Lung (tissue), 17 donors: ENCODE measurements at places on chromosomes 6 and 20.

DNA sequence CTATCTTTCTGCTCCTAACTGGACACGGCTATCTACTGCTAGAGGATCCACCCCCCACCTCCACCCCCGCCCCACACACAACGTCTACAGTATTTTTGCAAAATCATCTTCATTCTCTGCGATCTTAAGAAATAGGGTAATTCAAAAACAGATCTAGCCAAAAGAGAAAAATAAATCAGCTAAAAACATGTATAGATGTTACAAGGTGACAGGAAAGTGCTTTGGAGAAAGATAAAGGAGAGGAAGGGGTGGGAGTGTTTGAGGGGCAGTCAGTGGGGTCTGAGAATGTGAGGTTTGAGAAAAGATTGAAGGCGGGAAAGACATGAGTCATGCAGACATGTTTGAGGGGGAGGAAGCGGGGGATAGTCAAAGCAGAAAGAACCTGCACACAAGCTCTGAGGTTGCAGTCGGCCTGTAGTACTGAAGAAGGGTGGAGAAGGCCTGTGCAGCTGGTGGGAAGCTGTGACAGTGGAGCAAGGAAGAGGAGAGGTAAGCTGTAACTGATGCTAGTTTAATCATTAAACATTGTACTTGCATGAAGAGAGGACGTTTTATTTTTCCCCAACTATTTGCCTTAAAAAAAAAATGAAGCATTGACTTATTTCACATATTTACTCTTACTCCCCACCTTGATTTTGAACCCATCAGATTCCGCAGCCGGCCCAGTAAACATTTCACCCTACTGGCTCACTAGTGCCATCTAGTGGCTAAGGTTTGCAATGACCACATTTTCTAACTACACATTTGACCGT lies 332.6 kb downstream of the ADGRB3 start:
- DNase-seq = peak; percentile 78

GRCh38 chr6:36929152-36929551 lies 25.4 kb upstream of the PI16 start:
- no peak for DNase-seq

GRCh38 chr20:39036851-39037250 lies 74.7 kb downstream of the DHX35 start:
- no peak for DNase-seq

DNA sequence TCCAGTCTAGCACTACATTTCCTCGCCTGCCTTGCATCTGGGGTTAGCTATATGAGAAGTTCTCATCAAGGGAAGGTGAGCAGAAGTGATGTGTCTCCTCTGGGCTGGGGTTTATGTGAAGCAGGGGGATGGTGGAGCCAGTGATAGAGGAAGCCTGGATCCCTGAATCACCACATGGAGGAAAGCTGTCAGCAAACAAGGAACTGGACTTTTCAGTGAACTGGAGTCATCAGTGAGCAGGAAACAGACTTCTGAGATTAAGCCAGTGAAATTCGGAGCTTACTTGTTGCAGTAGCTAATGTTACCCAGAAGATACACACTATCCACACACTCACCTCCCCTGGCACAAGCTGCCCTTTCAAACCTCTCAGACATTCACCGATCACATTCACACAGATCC lies 13.4 kb upstream of the TOX2 start:
- no peak for DNase-seq

GRCh38 chr6:2387445-2387844 lies 142.0 kb upstream of the GMDS start:
- DNase-seq = no peak

- DNase-seq = peak; percentile 84
These were observed at the start of gene CLIC1 for GRCh38 chr6:31736021-31736767. Gene CLIC1, minus strand, starts transcription at chr6:31736530. Its CDS starts 230 bp downstream, at chr6:31736300.

DNA sequence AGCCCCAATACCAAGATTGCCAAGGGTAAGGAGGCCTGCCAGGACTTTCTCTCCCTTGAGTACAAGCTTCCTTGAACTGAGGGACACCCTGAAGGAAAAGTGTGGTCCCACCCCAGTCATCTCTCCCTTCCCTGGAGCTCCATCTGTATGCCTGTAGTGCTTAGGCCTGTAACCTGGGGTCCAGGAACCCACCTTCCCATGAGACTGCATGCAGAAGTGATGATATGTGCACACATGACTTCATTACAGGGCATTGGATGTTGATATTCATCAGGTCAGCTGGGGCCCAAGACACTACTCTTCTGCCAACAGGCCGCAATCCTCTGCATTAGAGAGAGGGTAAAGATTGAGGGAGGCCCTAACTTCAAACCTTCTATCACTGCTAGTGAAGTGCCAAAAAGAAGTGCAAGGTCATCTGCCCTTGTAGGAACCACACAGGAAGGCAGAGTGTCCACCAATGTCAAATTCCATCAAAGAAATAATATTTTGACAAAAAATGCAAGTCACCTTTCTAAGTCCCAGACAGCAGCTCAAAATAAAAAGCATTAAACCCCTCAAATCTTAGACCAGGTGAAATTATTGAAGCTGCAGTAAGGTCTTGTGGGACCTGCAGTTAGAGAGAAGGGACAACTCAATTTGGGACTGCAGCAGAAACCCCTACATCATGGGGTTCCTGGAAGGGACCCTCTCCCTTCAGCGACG lies 5.1 kb downstream of the HLA-F start:
- DNase-seq = no peak

DNA sequence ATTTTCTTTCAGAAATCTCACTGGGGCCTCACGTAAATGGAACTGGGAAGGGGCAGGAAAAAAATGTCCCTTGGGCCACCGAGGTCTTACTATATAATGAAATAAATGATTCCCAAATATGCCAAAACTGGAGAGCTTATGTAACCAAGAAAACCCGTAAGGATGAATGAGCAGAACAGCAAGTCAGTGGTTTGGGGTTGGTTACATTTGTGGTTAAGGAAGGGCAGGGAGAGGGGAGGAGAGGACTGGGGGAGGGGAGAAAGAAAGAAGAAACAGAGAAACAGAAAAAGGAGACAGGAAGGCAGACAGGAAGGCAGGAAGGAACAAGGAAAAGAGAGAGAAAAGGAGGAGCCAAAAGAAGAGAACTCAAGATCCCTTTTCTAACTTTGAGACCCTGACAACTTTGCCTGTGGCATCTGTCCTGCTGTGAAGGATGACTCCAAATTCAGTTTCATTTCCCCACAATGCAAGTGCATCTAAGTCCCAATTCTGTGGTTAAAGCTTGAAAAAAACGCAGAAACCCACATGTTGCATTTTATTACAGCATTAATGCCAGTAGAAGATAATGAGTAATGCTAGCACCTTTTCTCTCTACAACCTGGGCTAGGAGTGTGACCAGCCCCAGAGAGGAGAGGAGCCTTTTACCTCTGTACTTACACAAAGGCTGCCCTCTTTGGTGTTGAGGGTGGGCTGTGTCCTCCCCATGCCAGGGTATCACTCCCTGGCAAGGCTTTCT lies 10.8 kb upstream of the ARMC2 start:
- DNase-seq = no peak

DNA sequence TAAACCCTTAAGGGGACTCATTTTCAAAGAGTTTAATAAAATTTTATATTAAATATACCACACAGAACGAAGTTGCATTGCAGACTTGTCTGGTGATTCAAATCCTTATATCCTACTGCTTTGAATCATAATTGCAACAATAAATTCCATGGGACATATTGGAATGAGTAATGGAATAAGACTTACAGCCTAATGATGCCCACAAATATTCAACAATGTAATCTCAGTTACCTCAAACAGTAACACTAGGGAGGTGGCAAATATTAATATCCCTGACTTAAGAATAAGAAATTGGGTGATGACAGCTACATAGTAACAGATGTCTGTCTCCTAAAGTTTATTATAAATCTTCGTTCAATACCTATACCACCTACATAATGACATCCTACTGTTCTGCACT lies 52.6 kb downstream of the BMP5 start:
- DNase-seq = no peak

DNA sequence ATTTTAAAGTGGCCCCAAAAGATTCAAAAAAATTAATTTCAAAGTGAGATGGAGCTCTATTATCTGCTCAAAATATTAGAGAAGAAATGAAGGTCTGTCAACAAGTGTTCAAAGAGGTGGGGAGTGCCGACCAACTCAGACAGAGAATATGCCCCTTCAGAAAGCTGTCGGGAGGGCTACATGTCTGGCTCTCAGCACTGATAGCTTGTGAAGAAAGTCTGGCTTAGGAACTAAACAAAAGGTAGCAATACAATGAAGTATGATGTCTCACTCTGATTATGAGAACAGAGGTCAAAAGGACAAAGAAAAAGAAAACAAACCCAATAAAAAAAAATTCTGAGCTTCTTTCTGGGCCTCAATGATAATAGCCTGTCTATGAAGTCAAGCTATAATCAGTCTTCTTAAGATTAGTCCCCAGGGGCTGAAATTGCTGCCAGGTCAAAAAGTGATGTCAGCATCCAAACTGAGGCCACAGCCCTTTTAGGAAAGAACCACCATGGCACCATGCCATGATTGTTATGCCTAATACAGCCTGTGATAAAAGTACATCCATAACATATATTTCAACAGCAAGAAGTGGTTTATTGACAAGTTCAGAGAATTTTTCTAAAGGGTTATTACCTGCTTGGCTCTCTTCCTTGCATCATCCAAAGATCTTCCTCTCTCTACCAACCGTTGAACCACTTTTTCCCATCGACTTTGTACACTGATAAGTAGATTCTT lies 150.9 kb downstream of the DST start:
- no peak for DNase-seq

- DNase-seq = no peak
These were observed 48.4 kb upstream of the NCOA3 start for GRCh38 chr20:47453167-47453782.

GRCh38 chr6:76578746-76579145 lies 506.3 kb upstream of the IMPG1 start:
- no peak for DNase-seq

GRCh38 chr6:56091159-56091869 lies 156.1 kb downstream of the COL21A1 start:
- peak; percentile 66 for DNase-seq

DNA sequence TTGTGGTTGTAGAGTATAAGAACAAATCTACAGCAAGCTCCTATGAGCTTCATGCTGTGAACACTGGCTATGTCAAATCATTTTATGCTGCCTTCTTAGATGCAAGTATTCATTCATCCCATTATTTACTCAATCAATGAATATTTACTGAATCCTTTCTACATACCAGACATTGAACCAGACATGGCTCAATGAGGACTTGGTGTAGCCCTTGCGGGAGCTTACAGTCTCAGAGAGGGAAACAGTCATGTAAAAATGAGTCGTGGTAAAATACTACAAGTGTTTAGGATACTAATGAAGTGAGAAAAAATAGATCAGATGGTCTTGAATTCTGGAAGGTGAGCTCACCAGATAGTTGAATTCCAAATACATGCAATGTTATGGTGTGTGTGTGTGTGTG lies 44.8 kb upstream of the ENPP1 start:
- DNase-seq = no peak

DNA sequence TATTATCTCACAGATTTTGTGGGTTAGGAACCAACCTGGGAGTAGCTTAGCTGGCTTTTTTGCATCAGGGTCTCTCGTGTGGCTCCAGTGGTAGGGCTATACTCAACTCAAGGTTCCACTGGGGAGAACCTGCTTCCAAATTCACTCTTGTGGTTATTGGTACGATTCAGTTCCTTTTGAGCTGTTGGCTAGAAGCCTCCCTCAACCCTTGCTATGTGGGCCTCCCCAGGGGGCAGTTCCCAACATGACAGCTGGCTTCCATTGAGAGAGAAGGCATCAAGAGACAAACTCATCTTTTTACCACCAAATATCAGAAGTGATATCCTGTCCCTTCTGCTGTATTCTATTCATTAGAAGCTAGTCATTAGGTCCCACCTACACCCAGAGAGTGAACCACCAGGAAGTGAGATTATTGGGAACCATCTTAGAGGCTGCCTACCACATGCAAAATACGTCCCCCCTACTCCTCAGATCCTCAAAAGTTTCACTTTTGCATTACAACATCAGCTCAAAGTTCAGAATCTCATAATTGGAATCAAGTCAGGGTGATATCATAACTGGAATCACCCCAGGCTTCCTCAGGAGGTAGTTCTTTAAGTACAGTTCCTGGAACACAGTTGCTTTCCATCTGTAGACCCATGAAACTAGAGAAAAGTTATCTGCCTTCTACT lies 30.9 kb downstream of the MKKS start:
- DNase-seq = no peak

GRCh38 chr20:57619051-57619831 lies 985 bp downstream of the ZBP1 start:
- DNase-seq = no peak

DNA sequence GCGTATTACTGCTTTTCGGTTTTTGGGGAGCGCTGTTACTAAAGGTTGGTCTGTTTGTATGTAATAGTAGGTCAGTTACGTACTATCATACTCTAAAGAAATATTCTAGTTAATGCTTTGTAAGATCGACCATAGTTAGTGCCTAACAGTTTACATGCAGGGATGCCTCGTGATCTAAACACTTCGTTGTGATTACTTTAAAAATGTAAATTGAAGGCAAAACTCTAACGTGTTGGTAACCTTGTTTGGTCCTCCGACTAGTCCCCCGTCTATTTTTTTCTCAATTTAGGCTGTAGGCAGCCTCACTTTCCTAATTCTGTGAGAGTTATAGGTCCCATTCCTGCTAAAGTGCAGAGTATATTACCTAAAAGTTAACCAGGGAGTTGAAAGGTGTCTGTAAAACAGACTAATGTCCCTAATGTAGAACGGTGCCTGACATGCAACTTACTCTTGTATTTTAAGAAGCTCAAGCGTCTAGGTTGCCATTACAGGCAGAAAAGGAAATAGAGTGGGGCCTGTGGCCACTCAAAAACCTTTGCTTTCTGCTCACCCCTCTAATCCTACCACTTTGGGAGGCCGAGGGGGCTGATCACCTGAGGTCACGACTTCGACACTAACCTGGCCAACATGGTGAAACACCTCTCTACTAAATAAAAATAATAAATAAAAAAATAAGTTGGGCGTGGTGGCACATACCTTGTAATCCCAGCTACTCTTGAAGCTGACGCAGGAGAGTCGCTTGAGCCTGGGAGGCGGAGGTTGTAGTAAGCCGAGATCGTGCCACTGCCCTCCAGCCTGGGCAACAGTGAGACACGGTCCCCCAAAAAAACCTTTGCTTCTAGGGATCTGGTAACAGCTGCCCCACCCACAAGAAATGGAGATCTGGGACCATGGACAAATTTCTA lies 37.8 kb downstream of the HFE start:
- peak; percentile 59 for DNase-seq

DNA sequence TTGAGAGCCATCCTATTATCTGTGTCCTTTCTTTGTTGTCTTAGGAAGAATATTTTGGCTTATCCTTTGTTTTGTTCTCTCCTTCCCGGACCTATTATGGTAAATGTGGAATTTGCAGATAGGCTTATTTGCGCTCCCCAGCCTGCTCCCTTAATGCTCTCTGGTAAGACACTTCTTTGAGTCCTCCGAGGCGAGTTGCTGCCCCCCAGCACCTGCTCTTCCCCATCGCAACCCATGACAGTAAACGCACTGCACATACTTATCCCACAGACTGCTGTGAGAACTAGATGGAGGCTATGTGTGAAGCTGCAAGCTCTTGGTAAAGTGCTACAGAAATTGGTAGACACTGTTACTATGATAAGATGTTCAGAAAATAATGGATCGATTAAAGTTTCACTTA lies 47.0 kb upstream of the ESR1 start:
- no peak for DNase-seq
